ENCODE measurements at places on chromosomes 3 and 15.

- no peak for DNase-seq
Observed at GRCh38 chr3:30685267-30685667, 78.9 kb downstream of the TGFBR2 start.

GRCh38 chr3:140571836-140572235 is 106.0 kb upstream of the TRIM42 start:
- DNase-seq, result no peak

DNA sequence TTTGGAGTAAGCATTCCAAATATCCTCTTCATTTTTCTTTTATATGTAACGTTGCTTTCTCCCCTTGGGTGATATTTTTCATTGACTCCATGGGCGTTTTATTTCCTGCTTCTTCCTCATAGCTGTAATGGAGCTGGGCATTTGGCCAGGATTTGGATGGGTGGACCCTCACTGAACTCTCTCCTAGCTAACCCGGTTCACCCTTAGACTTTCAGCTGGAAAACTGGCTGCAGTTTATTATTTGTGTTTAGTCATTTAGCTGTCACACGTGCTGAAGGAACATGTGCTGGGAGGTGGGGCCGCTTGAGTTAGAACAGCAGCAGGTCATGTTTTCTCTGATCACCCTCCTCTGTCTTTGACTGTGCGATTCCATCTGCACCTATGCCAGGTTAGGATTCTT is 407.6 kb downstream of the ZIC1 start:
- DNase-seq, result no peak

DNA sequence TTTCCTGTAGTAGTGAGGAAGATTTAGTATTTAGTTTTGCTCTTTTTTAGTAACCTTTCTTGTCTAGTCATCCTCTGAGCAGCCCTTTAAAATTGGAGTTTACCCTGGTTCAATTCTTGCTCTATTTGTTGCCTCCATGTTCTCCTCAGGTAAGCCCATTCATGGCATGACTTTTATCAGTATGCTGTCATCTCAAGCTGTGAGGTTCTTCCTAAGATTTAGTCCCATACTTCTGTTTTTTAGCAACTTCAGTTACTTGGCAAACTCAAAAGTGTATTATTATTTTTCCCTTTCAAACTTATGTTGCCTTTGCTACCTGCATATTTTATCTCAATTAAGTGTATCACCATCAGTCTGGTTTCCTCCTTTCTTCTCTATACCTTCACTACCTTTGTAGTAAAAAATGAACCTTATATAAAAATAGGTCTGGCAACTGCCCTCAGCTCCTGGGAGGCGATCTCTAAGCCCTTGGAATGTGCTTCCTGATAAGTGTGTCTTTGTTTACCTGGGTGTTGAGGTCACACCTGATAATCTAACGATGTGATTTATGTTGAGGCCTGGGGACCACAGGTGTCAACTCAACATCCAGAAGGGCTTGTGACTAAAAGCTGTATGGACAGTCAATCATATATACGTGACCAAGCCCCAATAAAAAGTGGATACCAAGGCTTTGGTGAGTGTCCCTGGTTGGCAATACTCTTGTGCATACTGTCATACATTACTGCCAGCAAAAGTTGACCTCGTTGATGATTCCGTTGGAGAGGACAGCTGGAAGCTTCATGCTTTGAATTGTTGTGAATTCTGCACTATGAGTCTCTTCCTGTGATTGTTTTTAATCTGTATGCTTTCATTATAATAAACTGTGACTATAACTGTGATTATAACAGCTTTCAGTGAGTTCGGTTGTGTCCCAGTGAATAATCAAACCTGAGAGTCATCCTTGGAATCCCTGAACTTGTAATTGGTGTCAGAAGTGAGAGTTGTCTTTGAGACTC is 3.9 kb downstream of the NSUN3 start:
- no peak for DNase-seq

DNA sequence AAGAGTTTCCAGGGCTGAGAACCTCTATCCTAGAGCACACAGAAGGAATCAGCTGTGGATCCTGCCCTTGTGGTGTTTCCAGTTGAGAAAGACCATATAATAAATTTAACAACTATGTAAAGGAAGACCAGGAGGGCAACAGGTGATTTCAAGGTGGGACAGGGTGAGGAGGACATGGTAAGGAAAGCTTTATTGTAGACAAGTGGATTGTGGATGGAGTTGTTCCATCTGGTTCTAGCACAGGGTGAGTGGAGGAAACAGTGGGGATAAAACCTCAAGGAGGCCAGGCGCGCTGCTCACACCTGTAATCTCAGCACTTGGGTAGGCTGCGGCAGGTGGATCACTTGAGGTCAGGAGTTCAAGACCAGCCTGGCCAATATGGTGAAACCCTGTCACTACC is 17.1 kb downstream of the SIAH2 start:
- no peak for DNase-seq

- no peak for DNase-seq
Observed at GRCh38 chr3:43696881-43697280, 6.1 kb downstream of the ABHD5 start.

DNA sequence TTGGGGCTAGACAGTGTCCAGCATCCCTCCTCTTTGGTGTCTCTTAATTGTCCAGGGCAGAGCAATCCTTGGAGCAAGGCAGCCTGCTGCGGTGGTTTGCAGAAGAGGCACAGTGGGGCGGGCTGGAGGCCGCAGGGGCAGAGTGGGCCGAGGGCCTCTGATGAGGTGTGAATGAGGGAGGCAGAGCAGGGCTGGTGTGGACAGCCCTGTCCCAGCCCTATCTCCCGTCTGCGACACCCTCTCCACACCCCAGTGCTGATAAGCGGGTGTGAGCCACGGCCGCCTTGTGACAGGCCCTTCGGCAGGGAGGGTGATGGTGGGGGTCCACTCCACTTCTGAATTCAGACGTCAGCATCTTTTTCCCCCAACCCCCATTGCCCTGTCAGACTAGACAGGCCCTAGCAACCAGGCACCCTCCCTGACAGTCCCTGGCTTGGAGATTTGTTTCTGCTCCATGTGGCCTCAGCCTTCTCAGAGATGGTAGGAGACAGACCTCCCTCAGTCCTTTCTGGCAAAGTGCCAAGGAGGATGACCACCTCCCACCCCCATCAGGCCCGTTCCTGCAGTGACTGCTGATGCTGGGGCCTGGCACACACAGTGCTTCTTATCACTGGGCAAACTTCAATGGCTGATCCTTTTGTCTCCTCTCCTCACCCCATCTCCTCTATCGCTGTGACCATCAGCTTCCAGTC is 37.3 kb downstream of the EXOG start:
- DNase-seq, result no peak

GRCh38 chr15:23797747-23798446 is 110.8 kb upstream of the NDN start:
- no peak for DNase-seq

DNA sequence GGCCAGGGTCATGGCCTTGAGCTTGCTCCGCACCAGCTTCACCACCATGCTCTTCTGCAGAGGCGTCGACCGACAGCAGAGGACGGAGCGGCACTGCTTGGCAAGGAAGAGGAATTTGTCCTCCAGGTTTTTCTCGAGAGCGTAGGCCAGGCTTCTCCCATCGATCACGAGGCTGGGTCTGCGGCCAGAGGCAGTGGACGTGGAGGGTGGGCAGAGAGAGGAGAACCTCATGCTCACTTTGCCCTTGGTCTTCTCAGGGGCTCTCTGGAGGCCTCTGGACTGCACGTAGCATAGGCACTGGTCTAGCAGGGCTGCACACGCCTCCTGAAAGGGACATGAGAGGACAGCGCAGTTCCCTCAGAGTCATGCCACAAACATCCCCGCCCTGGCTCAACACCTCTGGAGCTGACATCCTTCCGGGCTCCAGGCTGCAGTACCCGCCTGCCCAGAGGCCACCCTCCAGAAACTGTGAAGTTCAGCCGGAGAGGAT is 168.3 kb downstream of the ATP10A start:
- DNase-seq, result no peak

GRCh38 chr3:45583021-45583851 is 11.3 kb upstream of the LIMD1 start:
- DNase-seq, result no peak

GRCh38 chr3:10867384-10867783 is 51.4 kb downstream of the SLC6A11 start:
- DNase-seq, result no peak

- DNase-seq, result no peak
Observed at GRCh38 chr15:79678032-79678701, 218.6 kb downstream of the MTHFS start.

DNA sequence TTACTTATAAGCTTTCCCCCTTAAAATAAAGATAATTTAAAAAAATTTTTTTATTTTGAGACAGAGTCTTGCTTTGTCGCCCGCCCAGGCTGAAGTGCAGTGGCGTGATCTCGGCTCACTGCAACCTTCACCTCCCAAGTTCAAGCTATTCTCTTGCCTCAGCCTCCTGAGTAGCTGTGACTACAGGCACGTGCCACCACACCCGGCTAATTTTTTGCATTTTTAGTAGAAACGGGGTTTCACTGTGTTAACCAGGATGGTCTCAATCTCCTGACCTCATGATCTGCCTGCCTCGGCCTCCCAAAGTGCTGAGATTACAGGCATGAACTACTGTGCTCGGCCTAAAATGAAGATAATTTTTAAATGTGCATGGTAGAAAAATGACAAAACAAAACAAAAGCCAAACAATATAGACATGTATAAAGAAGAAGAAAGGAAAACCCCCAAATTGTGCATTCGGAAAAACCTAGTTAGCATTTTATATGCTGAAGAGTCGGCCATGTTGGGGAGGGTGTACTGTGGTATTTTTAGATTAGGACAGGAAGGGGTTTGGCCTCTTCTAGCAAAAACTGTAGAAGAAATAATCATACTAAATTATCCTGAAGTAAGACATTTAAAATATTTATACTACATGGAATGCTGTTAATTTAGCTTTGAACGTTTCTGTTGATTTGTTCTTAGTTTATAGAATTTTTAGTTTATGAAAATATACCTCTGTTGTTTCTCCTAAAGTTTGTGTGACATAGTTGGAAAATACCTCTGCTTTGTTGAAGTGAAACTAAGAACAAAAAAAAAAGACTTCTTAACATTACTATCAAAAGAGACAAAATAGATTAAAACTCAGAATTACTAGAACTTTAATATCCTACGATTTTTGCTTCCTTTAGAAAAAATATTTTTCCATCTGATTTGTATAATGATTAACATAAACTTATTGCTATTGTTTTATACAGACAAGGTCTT is 7.4 kb downstream of the APPL1 start:
- no peak for DNase-seq

DNA sequence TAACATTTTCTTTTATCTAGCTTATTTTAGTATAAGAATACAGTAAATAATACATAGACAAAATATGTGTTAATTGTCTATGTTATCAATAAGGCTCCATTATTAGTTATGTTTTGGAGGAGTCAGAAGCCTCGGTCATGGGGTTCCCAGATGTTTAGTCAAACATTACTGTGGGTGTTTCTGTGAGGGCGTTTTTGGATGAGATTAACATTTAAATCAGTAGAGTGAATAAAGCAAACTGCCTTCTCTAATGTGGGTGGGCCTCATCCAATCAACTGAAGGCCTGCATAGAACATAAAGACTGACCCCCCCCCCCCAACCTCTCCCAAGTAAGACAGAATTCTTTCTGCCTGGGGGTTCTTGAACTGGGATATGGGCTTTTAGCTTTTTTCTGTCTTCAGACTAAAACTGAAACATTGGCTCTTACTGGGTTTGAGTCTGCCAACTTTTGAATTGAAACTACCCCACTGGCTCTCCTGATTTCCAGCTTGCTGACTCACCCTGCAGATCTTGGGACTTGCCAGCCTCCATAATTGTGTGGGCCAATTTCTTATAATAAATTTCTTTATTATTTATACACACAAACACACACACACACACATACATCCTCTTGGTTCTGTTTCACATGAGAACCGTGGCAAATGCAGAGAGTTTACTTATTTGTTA is 192.0 kb downstream of the TPRG1 start:
- no peak for DNase-seq

DNA sequence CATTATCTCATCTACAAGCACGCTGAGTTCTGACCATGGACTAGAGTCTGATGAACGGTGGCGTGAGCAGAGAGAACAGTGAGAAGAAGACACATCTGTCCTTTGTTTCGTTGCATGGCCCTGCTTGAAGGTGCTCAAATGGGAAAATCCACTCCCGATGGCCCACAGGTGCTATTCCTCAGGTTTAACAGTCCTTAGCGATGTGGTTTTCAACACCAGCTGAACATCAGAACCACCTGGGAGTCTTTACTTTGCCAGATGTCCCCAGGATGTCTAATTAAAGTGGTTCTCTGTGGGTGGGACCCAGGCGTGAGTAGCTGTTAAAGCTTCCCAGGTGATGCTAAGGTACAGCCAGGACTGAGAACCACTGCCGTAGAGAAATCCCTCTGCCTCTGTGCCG is 13.0 kb downstream of the ADAMTS17 start:
- no peak for DNase-seq

- DNase-seq, result no peak
Observed at GRCh38 chr3:115616461-115616860, 6.8 kb upstream of the GAP43 start.

- no peak for DNase-seq
Observed at GRCh38 chr3:63030666-63031065, 155.4 kb upstream of the CADPS start.

GRCh38 chr3:63753567-63753966 is 65.5 kb upstream of the C3orf49 start:
- DNase-seq, result no peak

GRCh38 chr3:128329491-128330213 is 137.0 kb downstream of the DNAJB8 start:
- no peak for DNase-seq

DNA sequence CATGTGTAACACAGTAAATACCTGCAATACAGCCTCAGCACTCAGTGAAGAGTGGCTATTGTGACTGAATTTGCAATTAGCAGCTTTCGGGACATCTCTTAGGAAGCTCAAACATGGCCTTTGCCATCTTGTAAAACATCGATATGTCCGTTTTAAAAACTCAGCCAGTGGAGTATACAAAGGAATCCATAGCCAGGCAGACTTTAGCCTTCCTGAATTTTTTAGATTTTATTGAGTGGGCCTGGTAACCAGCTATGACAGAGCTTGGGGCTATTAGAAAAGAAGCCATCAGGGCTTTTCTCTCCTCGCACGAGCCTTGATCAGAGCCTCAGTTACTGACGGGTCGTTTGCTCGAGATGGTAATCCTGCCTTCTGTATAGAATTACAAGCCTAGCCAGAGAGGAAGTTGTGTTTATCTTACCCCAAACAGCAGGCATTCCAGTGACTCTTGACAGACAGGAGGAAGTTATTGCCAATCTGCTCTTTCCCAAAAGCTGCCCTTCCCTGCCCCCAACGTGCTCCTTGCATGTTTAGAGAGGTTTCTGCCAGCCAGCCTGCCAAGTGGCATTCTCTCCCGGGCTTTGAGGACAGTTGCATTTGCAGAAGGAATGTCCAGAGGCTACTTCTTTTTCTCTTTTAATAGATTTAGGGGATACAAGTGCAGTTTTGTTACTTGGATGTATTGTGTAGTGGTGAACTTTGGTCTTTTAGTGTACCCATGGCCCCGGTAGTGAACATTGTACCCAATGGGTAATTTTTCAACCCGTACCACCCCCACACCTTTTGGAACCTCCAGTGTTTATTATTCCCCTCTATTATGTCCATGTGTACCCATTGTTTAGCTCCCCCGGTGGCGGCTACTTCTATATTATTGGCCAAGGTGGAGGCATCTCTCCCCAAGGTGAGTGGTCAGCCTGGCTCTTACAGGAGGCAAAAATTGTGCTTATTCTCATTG is 40.6 kb downstream of the ITPR1 start:
- DNase-seq, result no peak

GRCh38 chr3:128813097-128813496 is 66.3 kb upstream of the ACAD9 start:
- DNase-seq, result no peak

GRCh38 chr3:136714020-136714419 is 38.2 kb downstream of the STAG1 start:
- DNase-seq, result no peak

GRCh38 chr3:148873270-148873927 is 8.3 kb downstream of the CPA3 start:
- no peak for DNase-seq
